ENCODE measurements at places on chromosomes 12 and 14.

DNA sequence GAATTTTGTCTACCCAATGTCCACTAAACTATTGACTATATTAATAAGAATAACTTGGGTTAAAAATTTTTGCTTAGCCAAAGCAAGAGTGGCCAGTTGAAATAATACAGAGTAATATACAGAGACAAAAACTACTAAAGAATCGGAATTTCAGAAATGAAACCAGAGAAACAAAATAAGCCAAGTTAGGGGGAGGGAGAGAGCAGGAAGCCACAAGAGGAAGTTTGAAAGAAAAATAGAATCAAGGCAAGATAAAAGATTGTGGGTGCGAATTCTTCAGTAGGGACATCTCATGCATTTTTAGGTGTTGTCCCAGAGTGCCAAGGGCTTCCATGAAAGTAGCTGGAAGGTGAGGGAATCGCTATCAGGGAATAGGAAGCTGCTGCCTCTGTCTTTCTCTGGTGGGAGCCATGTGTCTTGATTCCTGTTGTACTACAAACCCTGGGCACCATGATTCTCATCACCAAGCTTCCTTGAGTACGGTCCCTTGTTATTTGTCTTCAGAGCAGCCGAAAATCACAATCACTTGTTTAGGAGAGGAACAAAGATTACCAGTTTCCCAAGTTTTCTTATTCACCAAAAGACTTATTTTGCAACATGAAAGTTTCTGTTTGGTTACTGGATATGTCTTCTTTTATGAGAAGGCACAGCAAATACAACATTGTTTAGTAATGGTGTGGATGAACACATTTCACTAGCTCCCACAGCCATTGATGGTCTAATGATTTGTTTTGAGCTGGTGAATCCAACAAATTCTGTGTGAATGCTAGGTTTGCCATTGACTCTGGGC, 16.7 kb downstream of the NEUROD4 start:
- no peak for DNase-seq

DNA sequence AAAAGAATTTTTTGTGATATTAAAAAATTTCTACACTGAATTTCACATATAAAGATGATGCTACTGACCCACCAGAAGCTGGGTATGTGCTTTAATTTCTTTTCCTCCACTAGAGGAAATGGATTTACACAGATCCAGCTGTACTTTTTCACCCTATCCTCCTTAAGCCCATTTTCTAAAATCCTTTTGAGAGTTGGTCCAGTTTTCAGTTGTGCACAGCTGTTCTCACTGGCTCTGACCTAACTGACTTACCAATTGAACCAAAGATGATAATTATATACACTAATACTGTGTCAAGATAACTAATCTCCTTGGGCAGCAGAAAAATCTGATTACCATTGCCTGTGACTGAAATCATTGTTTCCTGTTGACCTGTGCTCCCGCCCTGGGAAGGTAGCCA, 108.5 kb downstream of the ZFC3H1 start:
- DNase-seq: no peak

- DNase-seq: no peak
Measured at GRCh38 chr12:80716696-80717469, at the start of gene MYF5. Gene MYF5 (plus strand): TSS chr12:80716912. CDS start chr12:80717064, 152 bp downstream.

DNA sequence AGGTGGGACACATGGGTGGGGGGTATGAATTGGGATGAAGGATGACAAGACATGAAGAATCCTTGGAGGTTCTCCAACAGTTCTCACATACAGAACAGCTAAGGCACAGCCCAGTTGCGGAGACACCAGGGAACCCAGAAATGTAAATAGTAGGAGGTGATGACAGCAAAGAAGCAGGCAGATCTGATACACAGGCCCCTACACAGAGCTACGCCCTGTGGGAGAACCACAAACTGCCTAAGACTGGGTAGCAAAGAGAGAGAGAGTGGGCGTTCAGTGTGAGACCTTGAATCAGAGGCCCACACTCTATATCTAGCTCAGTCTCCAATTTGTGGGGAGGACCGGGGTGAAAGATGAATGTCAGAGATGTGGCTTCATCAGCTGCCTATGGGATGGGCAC, 9.5 kb upstream of the NUMB start:
- no peak for DNase-seq

DNA sequence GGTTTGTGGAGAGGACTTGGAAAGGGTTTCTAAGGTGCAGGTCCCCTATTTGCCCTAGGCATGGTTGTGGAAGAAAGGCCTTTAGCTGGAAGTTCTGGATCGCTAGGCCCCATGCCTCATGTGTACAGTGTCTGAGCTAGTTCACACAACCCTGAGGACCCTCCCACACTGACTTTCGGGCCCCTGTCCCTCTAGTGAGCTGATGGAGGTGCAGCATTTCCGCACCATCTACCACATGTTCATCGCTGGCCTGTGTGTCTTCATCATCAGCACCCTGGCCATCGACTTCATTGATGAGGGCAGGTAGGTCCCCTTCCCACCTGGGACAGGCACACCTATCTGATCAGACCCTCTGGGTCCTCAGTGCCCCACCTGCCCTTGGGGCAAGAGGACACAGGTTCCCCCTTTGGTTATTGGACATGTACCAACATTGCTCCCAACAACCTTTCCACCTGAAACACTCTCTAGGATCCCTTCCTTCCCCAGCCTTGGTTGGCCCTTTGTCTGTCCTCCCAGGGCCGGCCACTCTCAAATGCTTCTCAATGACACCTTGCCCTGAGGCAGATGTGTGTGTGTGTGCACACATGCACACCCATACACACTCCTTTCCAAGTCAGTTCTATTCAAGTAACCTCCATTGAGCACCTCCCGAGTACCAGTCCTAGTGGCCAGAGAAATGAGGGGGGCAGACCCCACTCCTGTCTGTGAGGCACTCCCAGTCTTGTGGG, 2.6 kb downstream of the SOAT2 start:
- no peak for DNase-seq

DNA sequence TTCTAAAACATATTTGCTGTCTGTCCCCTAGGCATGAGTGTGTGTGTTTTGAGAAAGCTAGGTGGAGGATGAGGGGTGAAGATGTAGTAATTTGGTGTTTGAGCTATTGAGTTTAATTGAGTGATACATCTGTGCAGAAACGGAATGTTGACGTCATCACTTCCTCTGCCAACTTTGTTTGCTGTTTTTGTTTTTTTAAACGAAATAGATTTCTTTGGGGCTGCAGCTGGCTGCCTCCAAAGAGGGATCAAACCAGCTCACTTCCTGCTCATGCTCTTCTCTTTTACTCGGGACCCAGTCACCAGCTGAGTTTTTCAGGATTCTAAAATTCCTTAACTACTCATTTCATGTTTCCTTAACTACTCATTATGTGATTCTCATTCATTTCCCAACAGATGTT, 19.5 kb upstream of the CRACR2A start:
- no peak for DNase-seq

- DNase-seq: no peak
Measured at GRCh38 chr14:21001218-21001617, 2.1 kb downstream of the SLC39A2 start.

GRCh38 chr14:74085828-74086227, 1.1 kb downstream of the LIN52 start:
- no peak for DNase-seq

DNA sequence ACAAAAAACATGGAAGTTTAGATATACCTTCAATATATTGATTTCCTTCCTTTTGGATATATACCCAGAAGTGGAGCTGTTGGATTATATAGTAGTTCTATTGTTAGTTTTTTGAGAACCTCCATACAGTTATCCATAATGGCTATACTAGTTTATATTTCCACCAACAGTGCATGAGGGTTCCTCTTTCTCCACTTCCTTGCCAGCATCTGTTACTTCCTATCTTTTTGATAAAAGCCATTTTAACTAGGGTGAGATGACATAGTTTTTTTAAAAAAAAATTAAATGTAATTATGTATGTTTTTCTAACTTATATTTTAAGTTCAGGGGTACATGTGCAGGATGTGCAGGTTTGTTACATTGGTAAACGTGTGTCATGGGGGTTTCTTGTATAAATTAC, 10.0 kb upstream of the SLC38A4 start:
- DNase-seq: no peak

DNA sequence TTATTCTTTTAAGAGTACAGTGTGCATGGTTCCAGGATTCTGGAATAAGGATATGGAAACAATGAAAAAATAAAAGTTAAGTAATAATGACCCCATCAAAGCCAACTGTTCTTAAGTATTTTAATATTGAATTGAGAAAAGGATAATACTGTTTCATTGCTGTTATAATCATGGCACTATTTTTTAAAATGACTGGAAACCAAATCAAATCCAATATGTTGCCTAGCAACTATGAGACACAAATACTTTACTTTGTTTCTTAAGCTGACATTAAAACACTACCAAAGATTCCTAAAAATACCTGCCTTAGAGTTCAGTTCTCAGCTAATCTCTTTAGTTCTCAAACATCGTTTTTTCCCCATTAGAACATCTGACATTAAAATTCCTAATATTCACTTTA, 66.4 kb upstream of the OTOGL start:
- DNase-seq: no peak

DNA sequence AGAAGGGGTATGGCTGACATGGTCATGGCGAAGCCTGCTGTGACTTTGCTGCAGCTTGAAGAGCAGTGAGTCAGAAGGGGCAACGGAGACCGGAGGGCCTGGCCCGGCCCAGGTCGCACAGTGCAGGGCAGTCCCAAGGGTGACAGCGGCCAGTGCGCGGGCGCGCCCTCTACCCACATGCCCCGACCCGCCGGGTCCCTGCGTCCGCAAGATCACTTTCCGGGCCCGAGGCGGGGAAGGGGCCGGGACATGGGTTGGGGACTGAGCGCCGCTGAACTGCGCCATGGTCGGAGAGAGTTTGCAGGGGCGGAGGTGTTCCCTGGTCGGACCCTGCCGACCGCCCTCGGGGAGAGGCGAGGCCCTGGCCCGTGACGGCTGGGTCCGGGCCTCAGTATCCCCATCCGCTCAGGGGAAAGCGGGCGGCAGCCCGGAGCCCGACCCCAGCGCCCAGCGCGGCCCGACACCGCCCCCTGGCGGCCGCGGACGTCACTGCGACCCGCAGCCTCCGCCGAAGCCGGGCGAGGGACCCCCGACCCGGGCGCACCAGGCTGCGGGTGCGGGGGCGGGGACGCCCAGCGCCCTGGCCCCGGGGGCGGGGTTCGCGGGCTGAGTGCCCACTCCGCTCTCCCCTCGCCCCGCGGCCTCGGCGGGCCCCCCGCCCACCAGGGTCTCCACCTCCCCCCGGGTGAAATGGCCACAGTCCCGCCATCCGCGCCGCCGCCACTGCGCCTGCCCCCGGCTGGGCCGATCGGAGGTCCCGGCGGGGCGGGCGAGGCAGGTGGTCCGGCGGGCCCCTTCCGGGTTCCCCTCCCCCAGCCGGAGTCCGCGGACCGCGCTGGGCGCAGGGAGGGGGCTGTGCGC, 7.2 kb upstream of the ANKRD9 start:
- no peak for DNase-seq

DNA sequence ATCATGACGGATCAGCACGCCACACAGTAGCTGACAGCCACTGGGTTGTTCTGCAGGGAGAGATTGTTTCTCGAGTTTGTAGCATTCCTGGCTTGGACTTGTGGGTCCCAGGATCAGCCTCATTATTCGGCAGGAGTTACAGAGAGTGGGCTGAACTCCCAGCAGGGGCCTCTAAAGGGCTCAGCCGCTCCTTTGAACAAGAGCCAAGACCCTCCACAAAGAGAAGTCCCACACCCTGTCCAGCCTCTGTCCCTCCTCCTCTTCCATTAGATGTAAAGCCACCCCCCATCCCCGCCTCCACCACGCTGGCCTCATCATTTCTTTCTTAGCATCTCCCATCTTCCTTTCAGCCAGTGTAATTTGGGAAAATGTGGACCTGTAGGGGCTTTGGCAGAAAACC, 96.7 kb upstream of the HSPB8 start:
- DNase-seq: no peak

DNA sequence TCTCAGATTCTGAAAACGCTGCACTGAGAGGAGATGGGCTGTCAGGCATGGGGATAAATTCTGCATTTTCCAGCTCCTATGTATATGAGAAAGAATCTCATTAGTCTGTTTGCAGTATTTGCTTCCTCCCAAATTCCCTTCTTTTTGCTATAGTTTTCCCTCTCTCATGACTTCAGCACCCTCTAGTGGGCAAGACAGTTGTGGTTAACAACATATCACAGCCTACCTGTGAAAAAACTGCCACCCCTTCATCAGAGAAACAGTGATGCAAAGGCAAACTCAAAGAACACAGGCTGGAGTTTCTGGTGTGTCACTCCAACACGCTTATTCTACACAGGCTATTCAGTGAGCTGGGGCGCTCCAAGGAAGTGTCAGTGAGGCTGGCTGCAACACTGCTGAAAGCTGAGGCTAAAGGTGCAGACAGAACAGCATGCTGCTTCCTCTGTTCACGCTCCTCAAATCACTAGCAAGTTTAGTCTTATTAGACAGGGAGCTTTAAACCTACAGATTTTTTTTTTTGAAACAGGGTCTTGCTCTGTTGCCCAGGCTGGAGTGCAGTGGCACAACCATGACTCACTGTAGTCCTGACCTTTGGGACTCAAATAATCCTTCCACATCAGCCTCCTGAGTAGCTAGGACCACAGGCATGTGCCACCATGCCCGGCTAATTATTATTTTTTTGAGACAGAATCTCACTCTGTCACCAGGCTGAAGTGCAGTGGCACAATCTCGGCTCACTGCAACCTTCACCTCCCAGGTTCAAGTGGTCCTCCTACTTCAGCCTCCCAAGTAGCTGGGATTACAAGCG, 19.3 kb downstream of the ZC2HC1C start:
- DNase-seq: no peak

GRCh38 chr12:121507984-121508383, 72.8 kb downstream of the KDM2B start:
- DNase-seq: no peak

DNA sequence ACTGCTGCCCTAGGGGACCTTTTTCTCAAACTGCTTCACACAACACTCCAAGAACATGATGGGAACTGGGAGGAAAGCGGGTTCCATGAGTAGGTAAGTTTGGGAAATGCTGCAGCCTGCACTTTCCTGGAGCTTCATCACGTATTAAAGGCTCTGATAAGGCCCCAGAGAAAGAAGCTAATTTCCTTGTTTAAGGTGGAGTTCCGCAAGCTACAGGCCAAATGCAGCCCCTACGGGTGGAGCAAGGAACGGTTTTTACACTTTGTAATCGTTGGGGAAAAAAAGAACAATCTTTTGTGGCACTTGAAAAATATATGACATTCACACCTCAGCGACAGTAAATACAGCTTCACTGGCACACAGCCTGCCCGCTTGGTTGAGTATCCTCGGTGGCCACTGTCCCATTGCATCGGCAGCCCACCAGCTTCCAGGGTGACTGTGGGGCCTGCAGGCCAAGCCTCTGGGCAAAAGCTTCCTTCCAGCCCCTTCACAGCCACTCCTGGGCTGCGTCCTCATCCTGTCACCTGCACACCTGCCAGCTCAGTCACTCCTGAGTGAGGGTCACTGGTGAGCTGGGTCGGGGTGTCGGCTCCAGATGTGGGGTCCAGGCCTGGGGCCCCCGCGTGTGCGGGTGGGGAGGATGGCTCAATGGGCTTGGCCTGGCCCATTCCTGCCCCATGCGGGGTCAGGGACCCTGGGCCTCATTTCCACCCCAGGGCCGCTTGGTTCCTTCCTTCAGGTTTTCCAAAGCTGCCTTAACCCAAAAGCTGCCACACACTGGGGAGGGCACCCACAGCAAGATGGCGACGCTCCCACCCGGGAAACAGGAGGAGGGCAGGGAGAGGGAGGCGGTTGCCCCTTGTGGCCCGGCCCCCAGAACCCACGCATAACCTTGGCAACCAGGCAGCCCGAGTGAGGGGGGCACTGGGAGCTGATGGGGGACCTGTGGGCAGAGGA, 2.4 kb downstream of the AMN start:
- no peak for DNase-seq

Data from substantia nigra (tissue), 51 donors.